ENCODE measurements at places on chromosomes 13 and 19.

DNA sequence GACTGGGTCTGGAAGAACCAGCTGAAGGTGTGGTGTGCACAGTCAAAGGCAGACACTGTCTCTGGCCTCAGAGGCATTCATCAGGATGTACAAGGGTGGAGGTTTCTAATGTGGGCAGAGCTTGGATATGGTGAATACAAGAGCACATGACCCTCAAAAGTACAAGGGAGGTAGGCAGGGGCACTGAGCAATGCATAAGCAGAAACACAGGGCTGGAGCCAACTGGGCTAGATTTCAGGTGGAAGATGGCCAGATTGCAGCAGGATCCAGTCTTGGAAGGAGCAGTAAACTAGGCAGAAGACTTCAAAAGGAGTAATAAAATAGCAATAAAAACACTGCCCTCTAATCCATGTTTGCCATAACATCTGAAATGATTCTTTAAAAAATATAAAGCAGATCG is 417.1 kb downstream of the OLFM4 start:
- DNase-seq = no peak

- no peak for DNase-seq
Observed at GRCh38 chr13:30798776-30799355, 63.5 kb downstream of the ALOX5AP start.

DNA sequence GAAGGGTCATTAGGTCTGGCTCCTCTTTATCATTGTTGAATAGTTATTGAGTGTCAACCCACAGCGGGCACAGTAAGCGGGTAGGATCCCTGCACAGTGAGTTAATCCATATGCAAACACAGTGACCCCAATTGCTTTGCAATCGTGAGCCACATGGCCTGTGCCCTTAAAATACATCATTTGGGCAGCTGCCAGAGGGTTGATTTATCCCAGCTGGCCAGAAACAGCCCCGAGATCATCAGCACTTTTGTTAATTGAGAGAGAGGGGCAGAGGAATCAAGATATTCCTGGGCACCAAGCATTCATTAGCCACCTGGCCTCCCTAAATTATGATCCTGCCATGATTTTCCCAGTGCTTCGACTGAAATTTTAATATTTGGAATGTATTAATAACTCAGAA is 9.8 kb upstream of the CNMD start:
- no peak for DNase-seq

DNA sequence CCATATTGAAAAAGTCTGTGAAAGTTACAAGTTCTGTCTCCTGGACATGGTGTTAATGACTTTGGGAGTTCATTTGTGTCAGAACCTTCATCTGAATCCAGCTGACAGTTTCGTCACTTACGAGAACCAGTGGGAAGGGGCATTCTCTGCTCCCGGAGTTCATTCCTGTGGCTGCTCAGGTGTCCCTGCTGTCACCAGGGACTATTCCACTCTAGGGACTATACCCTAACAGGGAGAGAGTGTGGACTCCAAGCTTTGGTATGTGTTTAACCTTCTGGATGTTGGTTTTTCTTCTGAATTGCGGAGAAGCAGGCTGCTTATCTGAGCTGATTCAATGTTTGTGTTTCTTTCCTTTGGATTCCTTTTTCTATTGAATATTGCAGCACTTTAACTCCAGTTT is 12.4 kb upstream of the ZNF709 start:
- no peak for DNase-seq

GRCh38 chr13:24271601-24272451 is 37.6 kb upstream of the C1QTNF9 start:
- no peak for DNase-seq
